T-cell (primary cell): ENCODE measurements at places on chromosomes 3 and 15. TPM values are rescaled to one million over a fixed set of nuclear protein-coding genes. Genes with fewer than 3 reads are reported as not detected.

DNA sequence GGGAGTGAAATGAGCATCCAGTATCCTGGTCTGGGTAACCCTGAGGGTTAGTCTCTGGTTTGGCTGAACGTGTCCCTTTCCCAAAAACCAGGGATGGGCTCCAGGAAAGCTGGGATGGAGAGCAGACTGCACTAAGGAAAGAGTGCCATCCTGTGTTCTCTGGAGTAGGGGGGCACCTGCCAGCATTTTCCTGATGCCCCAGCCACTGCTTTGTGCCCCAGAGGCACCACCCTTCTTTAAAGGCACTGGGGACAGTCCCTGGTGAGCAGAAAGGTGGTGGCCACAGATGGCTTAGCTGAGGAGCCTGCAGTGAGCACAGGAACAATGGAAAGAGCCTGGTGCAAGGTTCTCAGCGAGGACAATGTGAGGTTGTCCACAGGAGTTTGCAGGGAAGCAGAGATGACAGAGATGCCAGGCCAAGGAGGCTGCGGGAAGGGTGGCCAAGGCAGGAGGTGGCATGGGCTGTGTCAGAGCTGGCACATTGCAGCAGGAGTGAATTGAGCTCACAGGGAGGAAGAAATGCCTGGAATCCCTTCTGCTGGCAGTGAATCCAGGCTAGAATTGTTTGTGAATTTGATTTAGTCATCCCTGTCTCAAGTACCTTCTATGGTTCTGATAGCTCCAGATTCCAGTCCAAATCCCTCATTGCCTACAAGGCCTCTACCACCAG lies 39.9 kb downstream of the AMOTL2 start:
- H3K4me1 ChIP-seq = no peaks in the 10 kb centered on the region
- H3K27ac ChIP-seq = no peak overlapping the region
- H3K27me3 ChIP-seq = peaks cover 14% of the 10 kb centered on the region
- no peak for DNase-seq
- H3K4me3 ChIP-seq = no peak overlapping the region
- H3K36me3 ChIP-seq = no peaks in the 10 kb centered on the region

The RHO gene
- total RNA-seq = 0.10 TPM

DNA sequence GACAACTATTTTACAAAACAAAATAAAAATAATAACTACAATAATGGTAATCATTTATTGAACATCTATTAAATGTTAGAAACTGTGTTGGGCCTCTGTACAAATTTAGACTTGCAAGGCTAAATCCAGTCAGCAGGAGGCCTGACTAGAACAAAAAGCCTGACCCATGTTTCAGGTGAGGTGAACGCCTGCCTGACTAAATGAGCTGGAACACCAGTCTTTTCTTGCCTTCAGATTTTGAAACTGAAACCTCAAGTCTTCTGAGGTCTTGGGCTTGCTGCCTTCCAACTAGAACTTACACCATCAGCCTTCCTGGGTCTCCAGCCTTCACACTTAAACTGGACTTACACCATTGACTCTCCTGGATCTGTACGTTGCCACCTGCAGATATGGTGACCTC lies 706.9 kb downstream of the TBL1XR1 start:
- DNase-seq = no peak
- H3K4me1 ChIP-seq = no peaks in the 10 kb centered on the region
- no peak overlapping the region for H3K4me3 ChIP-seq
- no peaks in the 10 kb centered on the region for H3K36me3 ChIP-seq

GRCh38 chr3:81753416-81754027 lies 7.9 kb downstream of the GBE1 start:
- H3K27ac ChIP-seq = no peak overlapping the region
- no peaks in the 10 kb centered on the region for H3K27me3 ChIP-seq
- H3K4me3 ChIP-seq = no peak overlapping the region
- no peaks in the 10 kb centered on the region for H3K36me3 ChIP-seq
- DNase-seq = no peak
- no peaks in the 10 kb centered on the region for H3K4me1 ChIP-seq

GRCh38 chr3:117600112-117600511 lies 890.5 kb downstream of the TUSC7 start:
- H3K27ac ChIP-seq = no peak overlapping the region
- no peak overlapping the region for H3K4me3 ChIP-seq
- no peak for DNase-seq
- H3K4me1 ChIP-seq = no peaks in the 10 kb centered on the region

DNA sequence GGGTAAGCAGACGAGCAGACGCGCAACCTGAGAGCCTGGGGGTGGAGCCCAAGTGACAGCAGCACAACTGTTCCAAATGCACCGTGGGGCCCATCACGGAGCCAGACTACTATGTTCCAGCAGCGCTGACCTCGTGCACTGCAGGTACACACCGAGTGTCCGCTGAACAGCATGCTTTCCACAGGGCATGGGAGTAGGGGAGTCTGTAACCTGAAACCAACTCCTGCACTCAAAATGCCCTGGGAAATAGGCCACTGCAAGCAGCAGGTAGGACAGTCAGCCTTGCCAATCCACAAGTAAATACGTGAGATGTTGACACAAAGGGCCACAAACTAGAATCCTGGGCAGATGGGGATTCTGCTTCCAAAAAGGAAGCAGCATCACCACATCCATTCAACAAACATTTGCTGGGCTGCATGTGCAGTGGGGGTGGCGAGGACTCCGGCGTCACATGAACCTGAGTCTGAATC lies 73.9 kb downstream of the TBC1D2B start:
- H3K4me1 ChIP-seq = no peaks in the 10 kb centered on the region
- H3K27me3 ChIP-seq = no peaks in the 10 kb centered on the region
- no peak overlapping the region for H3K4me3 ChIP-seq
- no peak for DNase-seq

- no peak for DNase-seq
- H3K27ac ChIP-seq = no peak overlapping the region
- H3K4me3 ChIP-seq = no peak overlapping the region
Measured at GRCh38 chr3:151816091-151816604, 2.2 kb downstream of the AADAC start.

DNA sequence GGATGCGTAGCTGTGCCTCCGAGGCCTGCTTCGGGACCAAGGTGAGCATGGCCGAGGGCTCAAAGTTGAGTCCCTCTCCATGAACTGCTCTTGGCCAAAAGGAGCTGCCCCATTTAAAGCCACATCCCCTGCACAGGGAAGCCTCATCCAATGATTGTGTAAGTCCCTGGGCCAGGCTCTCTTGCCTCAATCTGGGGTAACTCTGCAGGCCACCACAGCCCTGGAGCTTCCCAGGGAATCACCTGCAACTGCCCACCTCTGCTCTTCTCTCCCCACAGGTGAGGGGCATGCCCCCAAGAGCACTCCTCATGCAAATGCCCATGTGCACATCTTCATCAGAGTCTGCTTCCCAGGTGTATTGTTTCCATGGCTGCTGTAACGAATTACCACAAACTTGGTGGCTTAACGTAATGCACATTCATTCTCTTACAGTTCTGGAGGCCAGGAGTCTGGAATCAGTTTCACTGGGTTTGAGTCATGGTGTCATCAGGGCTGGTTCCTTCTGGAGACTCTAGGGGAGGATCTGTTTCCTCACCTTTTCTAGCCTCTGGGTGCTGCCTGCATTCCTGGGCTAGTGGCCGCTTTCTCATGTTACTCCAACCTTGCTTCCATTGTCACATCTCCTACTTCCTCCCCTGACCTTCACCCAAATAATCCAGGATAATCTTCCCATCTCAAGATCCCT lies 25.0 kb upstream of the LOXL1 start:
- no peaks in the 10 kb centered on the region for H3K27me3 ChIP-seq
- H3K4me3 ChIP-seq = no peak overlapping the region
- DNase-seq = no peak
- H3K4me1 ChIP-seq = no peaks in the 10 kb centered on the region

- H3K4me1 ChIP-seq = no peaks in the 10 kb centered on the region
- H3K4me3 ChIP-seq = no peak overlapping the region
- DNase-seq = no peak
- no peaks in the 10 kb centered on the region for H3K36me3 ChIP-seq
Measured at GRCh38 chr3:147652651-147653366, 243.6 kb downstream of the ZIC1 start.

The KBTBD13 gene
- not detected for total RNA-seq

The FGF12 gene
- total RNA-seq = 0.09 TPM

- DNase-seq = no peak
- no peaks in the 10 kb centered on the region for H3K27me3 ChIP-seq
- H3K36me3 ChIP-seq = peaks cover 19% of the 10 kb centered on the region
- H3K4me3 ChIP-seq = no peak overlapping the region
- no peak overlapping the region for H3K27ac ChIP-seq
- H3K4me1 ChIP-seq = peaks cover 14% of the 10 kb centered on the region
Measured at GRCh38 chr3:125042725-125043406, 12.9 kb downstream of the HEG1 start.

DNA sequence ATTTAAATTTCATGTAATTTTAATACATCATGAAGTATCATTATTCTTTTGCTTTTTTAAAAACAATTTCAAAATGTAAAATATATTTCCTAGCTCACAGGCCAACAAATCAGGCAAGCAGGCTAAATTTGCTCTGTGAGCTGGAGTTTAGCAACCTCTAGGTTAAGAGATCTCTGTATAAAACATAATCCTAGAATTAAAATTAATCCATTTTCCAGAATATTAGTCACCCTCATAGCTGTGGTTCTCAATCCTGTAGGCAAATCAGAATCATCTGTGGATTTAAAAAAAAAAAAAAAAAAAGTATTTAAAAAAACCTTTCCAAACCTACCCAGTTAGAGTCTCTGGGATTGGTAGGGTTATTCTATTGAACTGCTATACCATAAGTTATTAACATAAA lies 209.7 kb downstream of the MINAR1 start:
- H3K27ac ChIP-seq = no peak overlapping the region
- no peaks in the 10 kb centered on the region for H3K36me3 ChIP-seq
- no peaks in the 10 kb centered on the region for H3K4me1 ChIP-seq
- H3K4me3 ChIP-seq = no peak overlapping the region

The EPHA3 gene
- not detected for total RNA-seq

GRCh38 chr3:142963516-142964448 lies at the start of gene PAQR9:
Gene PAQR9 (minus strand): TSS chr3:142963674. CDS start chr3:142963336, 338 bp downstream.
- no peaks in the 10 kb centered on the region for H3K36me3 ChIP-seq
- H3K4me3 ChIP-seq = peak within 1 kb of the TSS; percentile 58
- no peaks in the 10 kb centered on the region for H3K4me1 ChIP-seq
